ENCODE measurements at places on chromosomes 3 and 15.
A peak's percentile ranks its signal among the peaks of the same experiment; 100 is the strongest.

DNA sequence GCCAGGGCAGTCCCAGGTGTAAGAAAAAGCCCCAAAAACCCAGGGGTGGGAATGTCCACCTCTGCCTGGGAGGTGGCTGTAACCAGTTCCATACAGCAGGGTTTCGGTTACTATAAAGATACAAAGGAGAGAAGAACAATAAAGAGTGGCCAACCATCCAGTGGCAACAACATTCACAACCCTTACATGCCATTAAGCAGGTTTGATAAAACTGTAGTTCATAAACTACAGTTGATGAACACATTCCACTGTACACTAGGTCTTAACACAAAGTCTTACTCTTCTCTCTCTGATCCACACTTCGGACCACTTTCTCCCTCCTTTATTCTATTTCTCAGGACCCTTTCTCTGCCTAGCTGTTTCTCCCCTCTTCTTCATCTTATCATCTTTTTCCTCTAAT lies 152.0 kb downstream of the TLE3 start:
- no peak for DNase-seq

DNA sequence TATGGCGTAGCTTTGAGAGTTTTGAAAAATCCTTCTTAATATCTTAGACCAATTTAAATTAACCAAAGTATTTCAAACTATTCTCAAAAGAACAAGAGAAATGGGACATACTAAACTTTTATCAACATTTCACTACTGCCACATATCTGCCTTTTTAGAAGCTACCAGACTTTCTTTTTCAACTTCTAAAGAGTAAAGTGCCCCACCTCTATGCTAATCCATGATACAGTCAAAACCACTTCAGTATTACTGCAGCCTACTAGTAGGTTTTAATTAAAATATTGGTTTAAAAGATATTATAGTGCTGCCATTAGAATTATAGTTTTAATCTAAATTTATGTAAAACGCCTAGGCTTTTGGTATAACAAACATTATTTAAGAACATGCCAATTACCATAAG lies 15.1 kb downstream of the HERC1 start:
- no peak for DNase-seq

DNA sequence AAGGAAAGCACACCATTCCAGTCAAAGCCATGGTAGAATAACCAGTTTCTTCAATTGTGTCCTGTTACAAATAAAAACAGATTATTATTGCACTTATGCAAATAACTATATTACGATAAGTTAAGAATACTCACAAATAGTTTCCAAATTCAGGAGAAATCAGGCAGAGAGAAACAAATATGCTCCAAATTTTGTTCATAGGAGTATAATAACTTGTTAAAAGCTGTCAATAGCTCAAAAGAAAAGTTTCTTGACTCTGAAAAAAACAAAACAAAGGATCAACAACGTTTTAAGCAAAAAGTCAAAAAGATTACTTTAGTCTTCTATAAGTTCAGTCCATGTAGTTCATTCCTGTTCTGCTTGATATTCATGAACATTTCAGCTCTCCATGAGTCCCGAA lies 59.7 kb upstream of the BDH1 start:
- no peak for DNase-seq

- no peak for DNase-seq
Measured at GRCh38 chr15:70722266-70723121, 40.9 kb downstream of the UACA start.

GRCh38 chr3:150460484-150460883 lies 52.4 kb downstream of the TSC22D2 start:
- no peak for DNase-seq

GRCh38 chr3:160157321-160157720 lies 67.9 kb upstream of the C3orf80 start:
- no peak for DNase-seq

DNA sequence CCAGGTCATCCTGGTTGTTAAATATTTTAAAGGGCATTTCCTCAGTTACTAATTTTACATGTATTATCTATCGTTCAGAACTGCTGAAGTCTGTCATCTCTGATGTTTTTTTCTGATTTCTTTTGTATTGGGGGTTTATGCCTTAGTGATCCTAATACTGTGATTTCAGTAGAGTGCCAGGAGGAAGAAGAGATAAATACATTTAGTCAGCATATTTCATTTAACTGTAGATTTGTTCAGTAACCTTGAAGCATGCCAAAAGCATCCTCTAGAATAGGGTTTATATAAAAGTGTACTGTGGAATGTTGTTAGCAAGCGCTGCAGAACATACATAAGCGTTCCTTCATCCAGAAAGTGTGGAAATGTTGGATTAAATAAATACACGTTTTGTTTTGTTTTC lies 342.3 kb upstream of the DPPA4 start:
- DNase-seq, result no peak

DNA sequence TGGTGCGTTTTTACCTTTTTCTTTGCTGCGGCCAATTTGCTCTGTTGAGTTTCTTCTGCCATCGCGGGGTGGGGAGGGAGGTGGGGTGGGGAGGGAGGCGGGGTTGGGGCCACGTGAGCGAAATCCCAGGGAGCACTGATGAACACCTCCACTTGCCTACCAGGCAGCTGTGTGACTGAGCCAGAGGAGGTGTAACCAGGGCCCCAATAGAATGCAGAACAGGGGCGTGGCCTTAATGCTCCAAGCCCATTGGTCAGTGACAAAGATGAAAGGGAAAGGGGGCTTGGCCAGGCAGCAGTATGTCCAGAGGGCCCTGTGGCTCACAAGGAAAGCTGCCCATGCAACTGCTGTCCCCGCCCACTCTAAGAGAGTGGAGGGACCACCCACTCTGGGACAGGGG lies 21.4 kb upstream of the OR4F6 start:
- DNase-seq, result no peak

DNA sequence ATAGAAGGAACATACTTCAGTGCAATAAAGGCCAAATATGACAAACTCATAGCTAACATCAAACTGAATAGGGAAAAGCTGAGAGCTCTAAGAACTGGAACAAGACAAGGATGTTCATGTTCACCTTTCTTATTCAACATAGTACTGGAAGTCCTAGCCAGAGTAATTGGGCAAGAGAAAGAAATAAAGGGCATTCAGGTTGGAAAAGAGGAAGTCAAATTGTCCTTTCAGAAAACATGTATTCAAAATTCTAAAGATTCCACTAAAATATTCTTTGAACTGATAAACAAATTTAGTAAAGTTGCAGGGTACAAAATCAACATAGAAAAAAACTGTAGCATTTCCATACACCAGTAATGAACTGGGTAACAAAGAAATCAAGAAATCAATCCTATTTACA lies 12.2 kb upstream of the ZNF197 start:
- no peak for DNase-seq

DNA sequence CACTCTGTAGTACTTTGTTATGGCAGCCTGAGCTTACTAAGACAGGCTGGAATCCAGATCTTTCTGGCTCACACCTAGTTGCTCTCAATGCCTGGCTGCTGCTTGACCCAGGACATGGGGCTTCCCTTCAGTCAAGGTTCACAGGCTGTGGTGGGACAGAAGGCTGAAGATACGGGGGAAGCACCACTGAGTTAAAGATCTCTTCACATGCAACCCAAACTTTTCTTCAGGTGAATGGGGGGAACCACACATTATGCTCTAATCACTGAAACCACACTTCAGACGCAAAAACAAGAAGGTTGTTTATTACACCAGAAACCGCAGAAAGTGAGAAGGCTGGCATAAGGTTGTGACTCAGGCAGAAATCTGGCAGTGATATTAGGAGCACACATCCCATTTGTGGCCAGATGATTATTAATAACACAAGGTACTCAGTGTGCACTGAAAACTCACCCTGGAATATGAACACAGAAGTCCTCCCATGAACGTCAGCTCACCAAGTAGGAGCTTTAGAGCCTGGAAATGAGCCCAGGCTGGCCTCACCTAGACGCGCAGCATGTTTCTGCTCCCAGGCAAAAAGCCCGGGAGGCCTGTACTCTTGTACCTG lies 230.5 kb upstream of the CHRNA7 start:
- no peak for DNase-seq

- peak; percentile 24 for DNase-seq
Measured at GRCh38 chr3:194396859-194397756, 2.0 kb downstream of the GP5 start.

GRCh38 chr3:172972717-172973116 lies 168.3 kb downstream of the SPATA16 start:
- no peak for DNase-seq

DNA sequence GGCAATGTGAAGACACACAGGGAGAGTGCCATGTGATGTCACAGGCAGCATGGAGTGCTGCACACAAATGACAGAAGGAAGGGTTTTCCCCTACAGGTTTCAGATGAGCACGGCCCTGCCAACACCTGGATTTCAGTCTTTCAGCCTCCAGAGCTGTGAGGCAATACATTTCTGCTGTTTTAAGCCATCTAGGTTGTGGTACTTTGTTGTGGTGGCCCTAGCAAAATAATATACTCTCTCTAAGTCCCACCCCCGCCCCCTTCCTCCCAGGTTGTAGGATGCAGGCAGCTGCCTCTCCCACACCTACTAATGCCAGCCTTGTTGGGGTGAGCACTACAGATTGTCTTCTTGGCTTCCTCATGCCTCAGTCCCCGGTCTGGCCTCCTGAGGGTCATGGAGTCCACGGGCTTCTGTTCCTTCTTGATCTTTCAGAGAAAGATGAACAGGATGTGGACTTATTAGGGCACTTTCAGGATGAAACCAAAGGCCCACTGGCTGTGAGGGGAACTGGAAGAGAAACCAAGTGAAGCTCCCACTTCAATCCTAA lies 180.0 kb downstream of the CD47 start:
- no peak for DNase-seq

- no peak for DNase-seq
Measured at GRCh38 chr15:72538931-72539330, 64.8 kb downstream of the ARIH1 start.

DNA sequence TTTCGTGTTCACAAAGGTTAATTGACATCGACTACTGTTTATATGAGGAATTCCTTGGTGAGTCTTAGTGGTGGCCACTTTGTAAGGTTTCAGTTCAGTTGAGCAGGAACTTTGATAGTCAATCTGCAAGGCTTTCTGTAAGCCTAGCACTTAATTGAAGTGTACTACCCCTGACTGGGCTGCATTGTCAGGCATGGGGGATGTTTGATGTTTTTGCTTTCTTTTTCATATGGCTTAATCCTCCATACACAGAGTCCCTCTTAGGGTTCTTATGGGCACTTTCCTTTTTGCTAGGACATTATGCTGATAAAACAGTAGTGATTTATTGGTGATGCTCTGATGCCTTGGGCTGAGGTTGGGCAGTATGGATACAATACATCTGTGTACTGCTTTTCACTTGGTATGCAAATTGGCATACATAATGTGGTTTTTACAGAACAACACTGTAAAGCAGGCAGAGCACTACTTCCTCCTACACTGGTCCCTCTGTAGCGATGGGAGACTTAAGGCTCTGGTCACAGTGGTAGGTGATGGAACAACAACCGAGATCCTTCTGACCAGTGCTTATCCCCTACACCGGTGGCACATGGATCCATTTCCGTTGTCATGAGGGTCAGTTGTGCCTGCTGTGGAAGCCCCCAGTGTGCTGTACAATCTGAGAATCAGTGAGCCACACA lies 261.0 kb downstream of the MFSD1 start:
- no peak for DNase-seq

DNA sequence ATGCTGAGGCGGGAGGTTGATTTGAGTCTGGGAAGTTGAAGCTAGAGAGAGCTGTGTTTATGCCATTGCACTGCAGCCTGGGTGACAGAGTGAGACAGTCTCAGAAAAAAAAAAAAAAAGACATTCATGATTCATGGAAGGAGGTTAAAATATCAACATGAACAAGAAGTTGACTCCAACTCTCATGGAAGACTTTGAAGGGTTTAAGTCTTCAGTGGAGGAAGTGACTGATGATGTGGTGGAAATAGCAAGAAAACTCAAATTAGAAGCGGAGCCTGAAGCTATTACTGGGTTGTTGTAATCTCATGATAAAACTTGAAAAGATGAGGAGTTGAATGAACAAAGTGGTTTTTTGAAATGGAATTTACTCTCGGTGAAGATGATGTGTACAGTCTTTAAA lies 491.8 kb downstream of the SQOR start:
- no peak for DNase-seq

- DNase-seq, result no peak
Measured at GRCh38 chr15:98433346-98433745, 215.0 kb upstream of the IGF1R start.

DNA sequence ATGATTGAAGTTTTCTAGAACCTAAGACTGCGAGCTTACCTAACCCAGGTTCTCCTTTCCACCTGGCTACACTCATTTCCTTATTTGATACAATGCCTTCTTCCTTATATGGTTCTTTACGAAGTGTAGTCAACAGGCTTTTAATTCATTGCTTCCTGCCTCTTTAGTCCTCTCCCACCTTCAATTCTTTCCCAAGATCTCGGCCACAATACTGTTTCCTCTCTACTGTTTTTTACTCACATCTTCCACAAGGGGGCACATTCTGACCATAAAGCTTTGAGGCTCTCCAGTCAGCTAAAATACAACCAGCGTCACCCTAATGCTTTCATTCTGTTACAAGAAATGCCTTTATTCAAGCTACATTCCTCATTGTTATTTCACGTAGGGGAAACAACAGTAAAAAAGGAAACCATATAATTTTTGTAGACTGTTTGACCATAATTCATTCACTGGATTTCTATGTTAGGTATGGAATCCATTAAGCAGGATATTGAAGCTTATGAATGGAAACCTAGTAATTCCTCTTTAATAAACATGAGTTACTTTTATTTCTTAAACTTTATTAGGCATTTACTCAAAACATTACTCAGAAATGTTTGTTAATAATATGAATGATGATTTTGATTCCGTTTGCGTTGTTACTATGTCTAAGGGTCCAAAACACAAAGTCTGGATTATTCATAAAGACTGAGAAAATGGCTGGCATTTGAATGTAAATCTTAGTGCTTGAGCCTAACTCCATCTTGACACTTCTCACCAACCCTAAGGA lies 29.5 kb upstream of the VEPH1 start:
- DNase-seq, result no peak

DNA sequence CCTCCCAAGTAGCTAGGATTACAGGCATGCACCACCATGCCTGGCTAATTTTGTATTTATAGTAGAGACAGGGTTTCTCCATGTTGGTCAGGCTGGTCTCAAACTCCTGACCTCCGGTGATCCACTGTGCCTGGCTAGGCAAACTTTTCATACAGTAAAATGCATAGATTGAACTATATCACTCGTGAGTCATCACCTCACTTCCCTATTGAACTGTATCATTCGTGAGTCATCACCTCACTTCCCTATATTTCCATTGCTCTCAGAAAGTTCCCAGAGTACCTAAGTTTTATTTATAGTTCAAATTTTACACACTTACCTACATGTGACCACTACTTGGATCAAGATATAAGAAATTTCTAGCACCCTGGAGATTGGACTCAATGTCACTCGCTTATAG lies 73.6 kb upstream of the ACAD9 start:
- DNase-seq, result no peak

DNA sequence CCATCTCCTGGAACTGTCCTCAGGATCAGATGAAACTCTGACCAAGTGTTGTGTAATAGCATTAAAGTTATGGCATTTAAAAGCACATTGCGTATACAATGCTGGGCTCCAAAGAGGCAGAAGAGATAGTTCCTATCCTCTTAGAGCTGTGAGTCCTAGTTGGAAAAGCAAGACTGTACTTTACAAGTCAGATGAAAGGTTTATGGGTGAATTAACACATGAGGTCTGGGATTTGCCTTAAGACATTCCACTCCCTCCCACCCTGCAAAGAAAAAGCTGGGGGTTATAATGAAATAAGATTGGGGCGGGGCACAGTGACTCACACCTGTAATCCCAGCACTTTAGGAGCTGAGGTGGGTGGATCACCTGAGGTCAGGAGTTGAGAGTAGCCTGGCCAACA lies 35.6 kb downstream of the SNAPC5 start:
- no peak for DNase-seq

GRCh38 chr3:49668861-49669260 lies 5.3 kb upstream of the APEH start:
- no peak for DNase-seq

GRCh38 chr3:119352034-119352609 lies 57.9 kb downstream of the ARHGAP31 start:
- DNase-seq, result peak; percentile 79

All from stimulated activated CD4-positive, alpha-beta T cell treated with anti-CD3 and anti-CD28 coated beads, Interleukin-4, amount 100 ng/mL, for 4 hours (primary cell).